Muscle of leg (tissue), 16 donors: ENCODE measurements at places on chromosomes 7 and 10.

DNA sequence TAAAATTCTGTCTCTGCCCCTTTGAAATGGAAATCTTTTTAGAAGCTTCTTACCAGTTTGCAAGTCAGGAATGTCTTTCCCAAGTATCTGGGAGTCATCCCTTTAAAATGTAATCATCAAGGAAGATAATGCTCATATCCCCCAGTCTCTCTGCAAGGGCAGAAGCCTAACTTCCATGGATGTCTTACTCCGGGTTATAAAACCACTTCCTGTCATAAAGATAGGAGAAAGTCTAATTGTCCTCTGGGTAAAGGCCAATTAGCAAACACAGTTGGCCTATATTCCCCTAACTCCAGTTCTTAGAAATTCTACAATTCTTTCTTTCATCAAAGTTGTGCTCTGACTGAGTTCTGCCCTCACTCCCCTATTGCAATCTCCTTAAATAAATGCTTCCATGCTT is 1631.5 kb upstream of the LRRTM3 start:
- H3K36me3 ChIP-seq, result no peaks in the 10 kb centered on the region
- H3K4me3 ChIP-seq, result no peak overlapping the region
- DNase-seq, result no peak
- no peaks in the 10 kb centered on the region for H3K4me1 ChIP-seq

DNA sequence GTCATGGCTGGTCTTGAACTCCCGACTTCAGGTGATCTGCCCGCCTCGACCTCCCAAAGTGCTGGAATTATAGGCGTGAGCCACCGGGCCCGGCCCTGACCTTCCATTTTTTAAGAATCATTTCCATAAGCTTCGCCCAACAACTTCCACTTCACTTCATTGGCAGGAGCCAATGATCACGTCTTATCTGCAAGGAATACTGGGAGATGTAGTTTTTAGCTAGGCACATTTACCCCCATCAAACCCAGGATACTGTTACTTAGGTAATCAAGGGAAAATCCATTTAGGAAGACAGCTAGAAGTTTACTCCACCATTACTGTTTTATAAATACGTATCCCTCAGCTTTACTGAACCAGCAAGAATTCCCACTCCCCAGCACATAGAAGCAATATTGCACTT is 3.4 kb upstream of the CDK13 start:
- no peak overlapping the region for H3K4me3 ChIP-seq
- H3K36me3 ChIP-seq, result no peaks in the 10 kb centered on the region
- DNase-seq, result no peak
- no peak overlapping the region for H3K27ac ChIP-seq

DNA sequence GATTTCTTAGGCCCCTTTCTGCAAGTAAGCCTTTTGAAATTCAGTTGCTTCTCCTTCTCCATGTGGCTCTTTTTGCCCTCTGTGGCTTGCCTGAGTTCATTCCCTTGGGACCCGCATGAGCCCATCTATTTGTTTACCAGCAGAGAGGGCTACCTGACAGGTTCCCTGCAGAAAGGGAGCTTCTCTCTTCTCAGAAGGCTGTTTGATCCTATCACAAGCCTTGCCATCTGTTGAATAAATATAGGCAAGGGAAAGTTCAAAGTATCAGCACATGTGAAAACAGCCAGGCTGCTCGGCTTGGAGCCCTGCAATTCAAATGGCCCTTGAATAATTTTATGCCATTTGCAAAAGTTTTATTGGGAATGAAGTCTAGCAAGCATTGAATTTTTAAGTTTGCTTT is 720.2 kb upstream of the FZD8 start:
- H3K27ac ChIP-seq, result no peak overlapping the region
- no peaks in the 10 kb centered on the region for H3K4me1 ChIP-seq

DNA sequence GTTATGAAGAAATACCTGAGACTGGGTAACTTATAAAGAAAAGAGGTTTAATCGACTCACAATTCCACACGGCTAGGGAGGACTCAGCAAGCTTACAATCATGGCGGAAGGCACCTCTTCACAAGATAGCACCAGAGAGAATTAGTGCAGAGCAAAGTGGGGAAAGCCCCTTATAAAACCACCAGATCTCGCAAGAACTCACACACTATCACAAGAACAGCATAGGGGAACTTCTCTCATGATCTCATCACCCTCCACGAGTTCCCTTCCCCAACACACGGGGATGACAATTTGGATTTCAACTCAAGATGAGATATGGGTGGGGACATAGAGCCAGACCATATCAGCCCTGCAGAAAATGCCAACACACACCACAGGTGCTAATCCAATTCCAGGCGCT is 218.7 kb downstream of the PARD3 start:
- no peak overlapping the region for H3K27ac ChIP-seq
- no peak overlapping the region for H3K4me3 ChIP-seq
- DNase-seq, result no peak
- no peaks in the 10 kb centered on the region for H3K27me3 ChIP-seq
- no peaks in the 10 kb centered on the region for H3K36me3 ChIP-seq
- H3K4me1 ChIP-seq, result peaks cover 7% of the 10 kb centered on the region

GRCh38 chr10:108598320-108598695 is 1325.0 kb downstream of the XPNPEP1 start:
- H3K27ac ChIP-seq, result no peak overlapping the region
- H3K4me3 ChIP-seq, result no peak overlapping the region
- no peak for DNase-seq
- H3K27me3 ChIP-seq, result no peaks in the 10 kb centered on the region

DNA sequence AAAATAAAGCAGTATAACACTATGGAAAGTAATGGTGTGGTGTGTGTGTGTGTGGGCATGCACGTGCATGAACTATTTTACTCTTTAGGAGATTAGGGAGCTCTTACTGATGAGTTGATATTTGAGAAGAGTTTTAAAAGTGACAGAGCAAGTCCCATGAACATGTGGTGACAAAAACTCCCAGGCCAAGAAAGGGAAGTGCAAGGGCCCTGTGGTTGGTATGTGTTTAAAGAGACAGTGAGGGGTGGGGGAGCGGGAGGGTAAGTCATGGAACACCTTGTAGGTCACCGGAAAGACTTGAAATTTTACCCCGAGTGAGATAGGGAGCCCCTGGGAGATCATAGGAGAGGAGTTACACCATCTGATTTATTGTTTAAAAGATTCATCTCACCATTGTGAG is 63.3 kb downstream of the AKR1B1 start:
- H3K27me3 ChIP-seq, result no peaks in the 10 kb centered on the region
- H3K4me1 ChIP-seq, result no peaks in the 10 kb centered on the region
- no peak overlapping the region for H3K27ac ChIP-seq
- no peaks in the 10 kb centered on the region for H3K36me3 ChIP-seq

- peak; percentile 58 for DNase-seq
- H3K27me3 ChIP-seq, result no peaks in the 10 kb centered on the region
- no peaks in the 10 kb centered on the region for H3K36me3 ChIP-seq
- peaks cover 15% of the 10 kb centered on the region for H3K4me1 ChIP-seq
- peak overlapping the region; percentile 45 for H3K27ac ChIP-seq
- H3K4me3 ChIP-seq, result peak overlapping the region; percentile 49
Observed at GRCh38 chr7:148963583-148964482, 64.5 kb downstream of the PDIA4 start.

GRCh38 chr10:2210088-2210487 is 472.8 kb upstream of the ADARB2 start:
- DNase-seq, result no peak
- no peak overlapping the region for H3K4me3 ChIP-seq
- no peak overlapping the region for H3K27ac ChIP-seq
- H3K27me3 ChIP-seq, result peaks cover 3% of the 10 kb centered on the region
- H3K4me1 ChIP-seq, result no peaks in the 10 kb centered on the region
